ENCODE measurements at places on chromosomes 5 and 9. TPM values are rescaled to one million over a fixed set of nuclear protein-coding genes. Genes with fewer than 3 reads are reported as not detected.

Gene CPLANE1
- total RNA-seq, result 7.9 TPM

Gene CDH9
- total RNA-seq, result not detected

Gene SPAAR
- 7.6 TPM for total RNA-seq

Gene CSF2
- not detected for total RNA-seq

Gene SLC6A3
- not detected for total RNA-seq

Gene IFNA5
- total RNA-seq, result not detected

Gene ZNF462
- total RNA-seq, result 18.6 TPM

Gene OCLN
- total RNA-seq, result 2.0 TPM

Gene RASGRF2
- 9.6 TPM for total RNA-seq

Gene TEK
- 19.2 TPM for total RNA-seq

Gene HAVCR2
- 11.4 TPM for total RNA-seq

Gene GRXCR2
- 0.60 TPM for total RNA-seq

Gene MYORG
- total RNA-seq, result 5.5 TPM

Gene KIF4B
- total RNA-seq, result not detected

Gene BSPRY
- 0.27 TPM for total RNA-seq

Gene OGN
- 17.4 TPM for total RNA-seq

Gene HCN1
- 5.6 TPM for total RNA-seq

Gene TAF1L
- not detected for total RNA-seq

Gene GPRIN1
- 0.97 TPM for total RNA-seq

Gene EGR1
- total RNA-seq, result 71.9 TPM

Gene FANCC
- total RNA-seq, result 5.0 TPM

Gene PDGFRB
- 62.9 TPM for total RNA-seq

Gene TGFBI
- total RNA-seq, result 130 TPM

Gene SLC4A9
- total RNA-seq, result 0.09 TPM

Gene IFNA13
- total RNA-seq, result not detected

Gene KIF20A
- total RNA-seq, result 0.13 TPM

Gene GARIN3
- not detected for total RNA-seq

Gene INSYN2B
- total RNA-seq, result 0.29 TPM

Gene PTPRD
- 12.1 TPM for total RNA-seq

Gene NUTM2G
- not detected for total RNA-seq

Gene MYOT
- 90.8 TPM for total RNA-seq

Gene CCL27
- not detected for total RNA-seq

Gene SOX30
- total RNA-seq, result 0.44 TPM

Gene CAPSL
- not detected for total RNA-seq

Gene DOLK
- total RNA-seq, result 11.3 TPM

Gene SLC25A2
- total RNA-seq, result not detected

Gene GRIN3A
- 0.59 TPM for total RNA-seq

Gene EIF4E1B
- total RNA-seq, result not detected

Gene KCNV2
- total RNA-seq, result not detected

Gene XPA
- total RNA-seq, result 14.2 TPM

Gene NR5A1
- not detected for total RNA-seq

Gene SLCO6A1
- total RNA-seq, result not detected

Gene ACOT12
- total RNA-seq, result not detected

Gene LRRC19
- not detected for total RNA-seq

Gene SAXO1
- 0.15 TPM for total RNA-seq

Gene AK8
- total RNA-seq, result 0.18 TPM

Gene DCTN4
- 37.8 TPM for total RNA-seq

Gene ORM2
- total RNA-seq, result 1.6 TPM

Gene DBH
- total RNA-seq, result not detected

Gene NMUR2
- total RNA-seq, result 0.21 TPM

Gene NPR3
- total RNA-seq, result 26.2 TPM
